Calu3 (cell line): ENCODE measurements at places on chromosomes 1 and 21. TPM values are rescaled to one million over a fixed set of nuclear protein-coding genes. Genes with fewer than 3 reads are reported as not detected.

GRCh38 chr21:36337099-36337509, 17.1 kb downstream of the MORC3 start:
- DNase-seq, result no peak

DNA sequence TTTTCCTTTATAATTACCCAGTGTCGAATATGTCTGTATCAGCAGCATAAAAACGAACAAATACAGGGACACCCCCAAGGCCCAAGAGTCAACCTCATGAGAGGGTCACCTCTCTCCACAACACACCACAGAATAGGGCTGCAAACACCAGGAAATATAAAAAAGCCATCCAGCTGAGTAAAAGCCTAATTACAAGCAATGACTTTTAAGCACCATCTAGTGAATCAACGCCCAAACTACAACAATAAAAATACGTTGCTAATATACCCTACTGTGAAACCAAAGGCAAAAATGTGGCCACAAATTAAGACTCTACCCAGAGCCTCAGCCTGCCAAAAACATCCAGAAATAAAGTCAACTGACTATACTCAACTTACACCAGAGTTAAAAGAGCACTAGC, 817.9 kb upstream of the NEGR1 start:
- no peak for DNase-seq

PM20D1 gene
- total RNA-seq, result 0.26 and 0.32 TPM in 2 replicates

NR5A2 gene
- total RNA-seq, result 6.9 and 9.5 TPM in 2 replicates

ITLN2 gene
- not detected in 2 replicates for total RNA-seq
